ENCODE measurements at places on chromosomes 5 and 9. TPM values are rescaled to one million over a fixed set of nuclear protein-coding genes. Genes with fewer than 3 reads are reported as not detected.

GRCh38 chr5:37248421-37248969 lies 681 bp downstream of the CPLANE1 start:
- H3K27me3 ChIP-seq = no peaks in the 10 kb centered on the region
- no peaks in the 10 kb centered on the region for H3K36me3 ChIP-seq
- peak overlapping the region; percentile 88 for H3K27ac ChIP-seq
- no peak for DNase-seq

GRCh38 chr5:133967698-133968203 lies 674 bp downstream of the C5orf15 start:
- peaks cover 14% of the 10 kb centered on the region for H3K4me1 ChIP-seq
- peak overlapping the region; percentile 67 for H3K27ac ChIP-seq
- H3K36me3 ChIP-seq = no peaks in the 10 kb centered on the region
- DNase-seq = no peak

DNA sequence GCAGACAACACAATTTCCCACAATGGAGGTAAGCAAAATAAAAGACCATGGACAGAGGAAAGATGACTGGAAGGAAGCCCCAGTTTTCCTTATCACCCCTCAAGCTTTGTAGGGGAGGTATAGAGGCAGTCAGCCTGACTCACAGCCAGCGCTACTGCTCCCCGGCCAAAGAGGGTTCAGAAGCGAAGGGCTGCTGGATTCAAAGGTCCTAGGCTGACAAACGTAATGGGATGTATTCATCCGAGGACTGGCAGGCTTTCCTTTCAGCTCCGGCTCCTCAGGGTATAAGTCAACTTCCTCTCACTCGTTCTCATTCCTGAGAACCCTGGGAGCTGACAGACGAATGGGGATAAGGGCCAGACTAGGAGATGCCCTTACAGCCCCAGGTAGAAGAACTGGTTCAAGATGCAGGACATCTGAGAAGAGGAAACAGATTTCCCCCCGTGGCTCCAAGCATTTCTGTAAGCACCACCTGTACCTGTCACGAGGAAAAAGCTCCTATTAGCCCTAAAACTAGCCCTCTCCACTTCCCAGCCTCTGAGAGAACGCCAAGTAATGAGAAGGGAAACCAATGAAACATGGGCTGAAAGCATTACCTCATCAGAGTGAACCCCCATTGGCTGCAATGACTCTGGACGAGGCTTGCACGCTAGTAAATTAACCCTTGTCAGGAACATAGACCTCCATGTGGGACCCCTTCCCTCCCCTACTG lies 22.1 kb upstream of the FAM13B start:
- no peak overlapping the region for H3K4me3 ChIP-seq
- H3K4me1 ChIP-seq = peaks cover 7% of the 10 kb centered on the region
- H3K27ac ChIP-seq = no peak overlapping the region
- no peaks in the 10 kb centered on the region for H3K27me3 ChIP-seq

The TEK gene
- 14.5 TPM for polyA plus RNA-seq

DNA sequence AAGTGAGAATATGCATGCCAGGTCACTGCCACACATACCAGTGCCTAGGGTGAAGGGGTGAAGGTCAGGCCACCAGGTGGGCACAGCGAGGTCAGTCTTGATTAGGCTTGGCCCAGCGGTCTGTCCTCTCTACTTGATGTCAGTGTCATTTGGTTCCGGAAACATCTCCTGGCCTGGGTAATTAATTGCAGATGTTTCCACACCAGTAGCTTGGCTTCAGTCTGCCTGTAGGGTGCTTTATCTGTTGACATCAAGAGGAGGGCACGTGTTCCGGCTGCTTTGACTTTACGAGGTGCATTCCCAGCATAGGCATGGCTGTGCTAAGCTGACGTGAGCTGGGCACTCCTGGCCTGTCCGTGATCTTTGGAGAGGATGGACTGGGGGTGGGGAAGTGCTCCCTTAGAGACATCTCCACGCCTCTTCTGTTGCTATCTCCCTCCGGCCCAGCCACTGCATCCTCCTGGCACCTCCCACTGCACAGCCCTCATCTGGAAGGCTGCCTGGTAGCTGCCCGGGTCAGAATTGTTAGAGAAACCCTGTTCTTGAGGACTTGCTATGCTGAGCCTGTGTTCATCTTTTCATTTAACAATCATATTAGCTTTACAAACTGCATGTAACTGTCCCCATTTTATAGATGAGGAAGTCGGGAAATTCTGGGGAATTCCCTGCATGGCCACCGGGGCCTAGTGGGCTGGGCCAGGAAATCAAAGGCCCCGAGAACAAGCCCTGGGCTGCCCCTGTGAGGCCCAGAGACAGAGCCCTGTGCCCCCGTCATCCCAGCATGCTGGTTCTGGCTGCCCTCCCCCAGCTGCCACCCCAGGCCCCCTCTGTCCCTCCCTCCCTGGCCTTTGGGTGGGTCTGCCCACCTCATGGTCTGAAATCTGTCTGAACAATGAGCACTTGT lies 29.1 kb downstream of the JADE2 start:
- no peak overlapping the region for H3K4me3 ChIP-seq
- no peaks in the 10 kb centered on the region for H3K27me3 ChIP-seq
- H3K4me1 ChIP-seq = peaks cover 52% of the 10 kb centered on the region
- peaks cover 14% of the 10 kb centered on the region for H3K36me3 ChIP-seq

The PCDHA12 gene
- 0.17 TPM for polyA plus RNA-seq

The RELL2 gene
- 17.4 TPM for polyA plus RNA-seq

- H3K27ac ChIP-seq = no peak overlapping the region
- no peaks in the 10 kb centered on the region for H3K36me3 ChIP-seq
- no peak for DNase-seq
- no peaks in the 10 kb centered on the region for H3K4me1 ChIP-seq
- H3K4me3 ChIP-seq = no peak overlapping the region
These were observed 101.5 kb downstream of the DENND1A start for GRCh38 chr9:123828449-123828848.

The SLCO4C1 gene
- 0.24 TPM for polyA plus RNA-seq

DNA sequence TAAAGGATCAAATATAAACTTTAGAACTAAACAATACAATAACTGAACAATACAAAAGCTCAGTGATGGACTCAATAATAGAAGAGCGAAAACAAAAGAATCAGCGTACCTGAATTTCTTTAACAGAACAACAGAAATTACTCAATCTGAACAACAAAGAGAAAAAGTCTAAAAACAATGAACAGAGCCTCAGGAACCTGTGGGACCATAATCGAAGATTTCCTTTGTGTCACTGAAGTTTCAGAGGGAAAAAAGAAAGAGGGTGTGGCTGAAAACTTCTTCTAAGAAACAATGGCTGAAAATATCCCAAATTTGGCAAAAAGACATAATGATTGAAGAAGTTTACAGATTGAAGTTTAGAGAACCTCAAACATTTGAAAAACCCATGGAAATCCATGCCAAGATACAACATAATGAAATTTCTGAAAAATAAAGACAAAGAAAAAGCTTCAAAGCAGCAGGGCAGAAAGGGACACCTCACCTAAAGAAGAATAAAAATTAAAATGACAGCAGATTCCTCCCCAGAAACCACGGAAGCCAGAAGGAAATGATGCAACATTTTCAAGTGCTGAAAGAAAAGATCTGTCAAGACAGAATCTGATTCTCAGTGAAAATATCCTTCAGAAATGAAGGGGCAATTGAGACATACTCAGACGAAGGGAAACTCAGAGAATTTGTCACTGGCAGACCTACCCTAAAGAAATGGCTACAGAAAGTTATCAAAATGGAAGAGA lies 288.8 kb downstream of the ARL15 start:
- H3K36me3 ChIP-seq = no peaks in the 10 kb centered on the region
- no peak overlapping the region for H3K27ac ChIP-seq
- DNase-seq = no peak
- H3K27me3 ChIP-seq = no peaks in the 10 kb centered on the region
- no peaks in the 10 kb centered on the region for H3K4me1 ChIP-seq
- no peak overlapping the region for H3K4me3 ChIP-seq

DNA sequence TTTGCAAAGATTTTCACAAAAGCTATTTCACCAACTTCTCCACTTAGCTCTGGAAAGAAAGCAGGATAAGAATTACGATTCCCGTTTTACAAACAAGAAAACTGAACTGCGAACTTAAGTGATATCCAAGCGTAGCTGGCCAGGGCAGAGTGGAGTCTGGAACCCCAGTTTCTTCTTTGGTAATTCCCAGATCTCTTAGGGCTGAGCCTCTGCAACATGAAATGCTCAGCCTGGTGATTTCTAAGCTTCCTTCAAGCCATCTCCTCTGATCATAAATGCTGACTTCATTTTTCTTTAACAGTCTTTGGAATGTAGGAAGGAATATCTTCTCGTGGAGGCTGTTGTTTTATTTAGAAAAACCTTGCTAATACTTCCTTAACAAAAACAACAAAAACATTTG lies 620.0 kb downstream of the CCDC171 start:
- H3K36me3 ChIP-seq = no peaks in the 10 kb centered on the region
- DNase-seq = no peak
- no peak overlapping the region for H3K4me3 ChIP-seq
- H3K4me1 ChIP-seq = no peaks in the 10 kb centered on the region
- no peak overlapping the region for H3K27ac ChIP-seq
- H3K27me3 ChIP-seq = no peaks in the 10 kb centered on the region

DNA sequence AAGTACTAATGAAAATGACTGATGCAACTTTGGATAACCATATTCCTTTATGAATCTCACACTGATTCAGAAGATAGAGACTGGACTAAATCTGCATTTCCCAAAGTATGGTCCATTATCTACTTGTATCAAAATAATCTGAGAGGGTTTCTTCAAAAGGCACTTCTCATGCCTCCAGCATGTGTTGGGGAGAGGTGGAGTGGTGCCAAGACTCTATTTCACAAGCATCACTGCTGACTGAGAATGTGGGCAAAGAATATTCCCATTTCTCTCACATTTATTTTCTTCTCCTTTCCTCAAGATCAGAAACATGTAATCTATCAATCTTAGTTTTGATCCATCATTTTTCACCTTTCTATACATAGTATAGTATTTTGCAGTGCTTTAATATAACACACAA lies 135.4 kb downstream of the GABRB2 start:
- H3K36me3 ChIP-seq = no peaks in the 10 kb centered on the region
- H3K27me3 ChIP-seq = no peaks in the 10 kb centered on the region
- H3K4me3 ChIP-seq = no peak overlapping the region
- peak; percentile 18 for DNase-seq
- peaks cover 4% of the 10 kb centered on the region for H3K4me1 ChIP-seq

- no peak within 1 kb of the TSS for H3K27ac ChIP-seq
- H3K27me3 ChIP-seq = no peaks in the 10 kb centered on the region
- peak; percentile 75 for DNase-seq
- no peak within 1 kb of the TSS for H3K4me3 ChIP-seq
These were observed at the start of gene F2RL1 for GRCh38 chr5:76818844-76819831. Gene F2RL1 (plus strand): TSS chr5:76819030. CDS start chr5:76819183, 153 bp downstream.

DNA sequence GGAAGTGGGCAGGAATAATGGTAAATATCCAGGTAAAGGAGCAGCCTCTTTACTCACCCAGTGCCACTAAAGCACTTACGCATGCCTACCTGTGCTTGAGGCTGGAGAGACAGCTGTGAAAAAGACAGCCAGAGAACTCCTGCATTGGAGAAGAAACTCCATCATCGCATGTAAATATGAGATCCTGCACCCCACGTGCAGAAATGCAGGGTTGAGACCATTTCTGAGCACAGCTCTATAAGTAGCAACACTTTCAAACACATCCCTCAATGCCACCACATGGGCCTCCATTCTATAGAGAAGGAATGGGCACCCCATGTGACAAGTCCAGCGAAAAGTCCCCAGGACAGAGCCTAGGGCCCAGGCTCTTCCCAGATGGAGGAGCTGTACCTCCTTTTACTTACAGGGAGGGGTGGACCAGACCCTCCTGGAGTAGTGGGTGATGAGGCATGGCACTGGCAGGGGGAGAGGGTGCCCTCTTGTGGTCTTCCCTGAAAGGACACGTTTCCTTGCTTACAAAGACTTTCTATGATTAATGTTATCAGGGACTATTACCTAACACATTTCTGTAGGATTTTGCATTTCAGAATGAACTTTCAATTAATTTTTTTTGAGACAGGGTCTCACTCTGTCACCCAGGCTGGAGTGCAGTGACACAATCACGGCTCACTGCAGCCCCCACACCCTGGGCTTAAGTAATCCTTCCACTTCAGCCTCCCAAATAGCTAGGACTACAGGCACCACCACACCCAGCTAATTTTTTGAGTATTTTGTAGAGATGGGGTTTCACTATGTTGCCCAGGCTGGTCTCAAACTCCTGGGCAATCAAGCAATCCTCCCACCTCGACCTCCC lies 55.3 kb upstream of the IL17B start:
- peaks cover 22% of the 10 kb centered on the region for H3K4me1 ChIP-seq
- no peaks in the 10 kb centered on the region for H3K36me3 ChIP-seq

The KCNV2 gene
- not detected for polyA plus RNA-seq

The LRRC19 gene
- polyA plus RNA-seq = not detected

The TPM2 gene
- polyA plus RNA-seq = 462 TPM

The CDH18 gene
- polyA plus RNA-seq = 6.7 TPM

GRCh38 chr5:102579379-102579778 lies 80.6 kb upstream of the SLCO6A1 start:
- no peak overlapping the region for H3K27ac ChIP-seq
- no peaks in the 10 kb centered on the region for H3K36me3 ChIP-seq
- no peaks in the 10 kb centered on the region for H3K27me3 ChIP-seq

DNA sequence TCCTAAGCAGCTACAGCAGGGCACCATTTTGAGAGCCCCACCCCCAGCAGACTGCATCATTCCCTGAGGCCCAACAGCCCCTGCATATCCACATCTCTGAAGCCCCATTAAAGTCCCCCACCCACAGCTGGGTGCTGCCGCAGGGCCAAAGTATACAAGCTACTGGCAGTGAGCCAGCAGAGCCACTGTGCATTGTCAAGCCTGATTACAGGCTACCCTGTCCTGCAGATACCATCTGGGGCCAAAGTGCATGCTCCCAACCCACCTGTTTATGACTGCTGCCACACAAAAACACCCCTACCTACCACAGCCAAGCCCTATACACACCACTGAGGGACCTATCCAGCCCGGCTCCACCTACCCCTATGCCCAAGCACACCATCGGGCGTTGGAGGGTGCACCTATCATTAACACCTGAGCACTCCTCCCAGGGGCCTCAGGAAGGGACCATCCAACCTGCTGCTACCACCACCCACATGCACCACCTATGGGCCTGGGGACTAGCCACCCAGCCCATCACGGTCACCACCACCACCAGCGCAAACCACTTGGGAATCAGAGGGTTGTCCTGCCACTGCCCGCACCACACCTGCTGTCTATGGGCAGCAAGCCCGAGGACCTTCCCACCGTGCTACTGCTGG lies 105.0 kb downstream of the PLPP1 start:
- no peak overlapping the region for H3K4me3 ChIP-seq
- DNase-seq = peak; percentile 35
- no peaks in the 10 kb centered on the region for H3K4me1 ChIP-seq

- H3K36me3 ChIP-seq = no peaks in the 10 kb centered on the region
- no peak overlapping the region for H3K4me3 ChIP-seq
- H3K27ac ChIP-seq = no peak overlapping the region
- no peaks in the 10 kb centered on the region for H3K4me1 ChIP-seq
These were observed 9.2 kb upstream of the HTR4 start for GRCh38 chr5:148663509-148663908.

All from adrenal gland (tissue), 19 donors.